Suprapubic skin (tissue), 4 donors: ENCODE measurements at places on chromosomes 3 and 15. TPM values are rescaled to one million over a fixed set of nuclear protein-coding genes. Genes with fewer than 3 reads are reported as not detected.

SKOR1 gene
- total RNA-seq = 2.3 TPM

TRH gene
- not detected for total RNA-seq

REC114 gene
- total RNA-seq = not detected

TM4SF1 gene
- total RNA-seq = 81.9 TPM

LYZL4 gene
- total RNA-seq = not detected

RBPMS2 gene
- 0.68 TPM for total RNA-seq

DNA sequence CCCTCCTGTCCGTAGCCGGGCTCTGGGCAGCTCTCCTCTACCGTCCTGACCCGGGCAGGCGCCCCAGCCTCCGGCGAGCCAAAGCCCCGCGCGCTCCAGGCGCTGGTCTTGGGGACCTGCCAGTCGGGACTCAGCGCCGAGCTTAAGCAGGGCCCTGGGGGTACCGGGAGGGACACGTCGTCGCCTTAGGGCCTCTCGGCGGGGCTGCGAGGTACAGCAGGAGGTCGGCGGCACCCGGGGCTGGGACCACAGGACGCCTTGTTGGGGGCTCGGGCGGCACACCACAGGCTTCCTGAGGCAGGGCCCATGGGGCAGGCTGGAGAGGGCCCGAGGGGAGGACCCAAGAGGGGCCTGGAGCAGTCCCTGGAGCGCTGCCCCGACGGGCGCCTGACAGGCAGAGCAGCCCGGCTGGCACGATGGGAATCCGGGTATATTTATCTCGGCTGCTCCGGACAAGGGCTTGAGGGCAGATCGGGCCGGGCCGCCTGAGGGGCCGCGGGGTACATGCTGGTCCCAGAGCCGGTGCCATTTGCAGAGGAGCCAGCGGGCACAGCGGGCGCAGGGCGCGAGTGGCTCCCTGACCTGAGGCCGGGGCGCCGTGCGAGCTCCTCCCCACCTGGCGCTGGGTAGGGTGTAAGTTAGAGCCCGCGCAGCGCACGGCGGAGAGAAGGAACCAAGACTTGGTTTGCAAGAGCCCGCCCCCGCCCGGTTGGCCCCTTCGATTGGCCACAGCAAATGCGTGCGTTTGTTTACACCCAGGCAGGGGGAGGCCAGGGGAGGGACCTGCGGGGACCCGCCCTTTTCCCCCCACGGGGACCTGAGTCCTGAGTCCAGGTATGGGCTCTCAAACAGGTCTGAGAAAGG, 574 bp downstream of the SLC38A3 start:
- no peak for DNase-seq

GRCh38 chr15:72688697-72689096, 2.7 kb downstream of the BBS4 start:
- no peak for DNase-seq

- DNase-seq = no peak
Observed at GRCh38 chr15:82875411-82876003, 66.1 kb downstream of the WHAMM start.

DNA sequence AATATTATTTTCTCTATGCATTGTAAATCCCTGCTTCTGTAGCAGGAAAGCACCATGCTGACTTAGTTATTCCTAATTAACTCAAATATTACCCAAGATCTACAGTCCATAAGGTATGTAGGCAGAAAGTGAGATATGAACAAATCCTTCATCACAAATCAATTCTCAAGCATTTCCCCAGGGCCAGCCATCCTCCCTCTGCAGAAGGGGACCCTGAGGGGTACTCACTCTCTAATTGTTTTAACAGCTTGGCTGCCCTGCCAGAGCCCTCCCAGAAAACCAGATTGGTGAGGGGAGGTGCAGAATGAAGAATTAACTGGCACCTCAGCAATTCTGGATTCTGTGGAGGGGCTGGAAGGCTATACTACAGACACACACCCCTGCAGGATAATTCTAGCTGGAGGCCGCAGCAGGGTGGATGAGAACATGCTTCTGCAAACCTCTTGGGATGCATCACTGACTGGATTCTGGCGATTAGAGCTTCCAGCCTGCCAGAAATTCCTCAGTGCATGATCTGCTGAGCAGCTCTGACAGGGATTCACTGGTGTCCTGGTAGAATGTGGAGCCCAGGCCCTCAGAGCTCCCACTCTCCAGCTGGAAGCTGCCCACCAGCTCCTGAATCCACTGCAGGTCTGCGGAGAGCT, 88.6 kb upstream of the HERC1 start:
- no peak for DNase-seq

DNA sequence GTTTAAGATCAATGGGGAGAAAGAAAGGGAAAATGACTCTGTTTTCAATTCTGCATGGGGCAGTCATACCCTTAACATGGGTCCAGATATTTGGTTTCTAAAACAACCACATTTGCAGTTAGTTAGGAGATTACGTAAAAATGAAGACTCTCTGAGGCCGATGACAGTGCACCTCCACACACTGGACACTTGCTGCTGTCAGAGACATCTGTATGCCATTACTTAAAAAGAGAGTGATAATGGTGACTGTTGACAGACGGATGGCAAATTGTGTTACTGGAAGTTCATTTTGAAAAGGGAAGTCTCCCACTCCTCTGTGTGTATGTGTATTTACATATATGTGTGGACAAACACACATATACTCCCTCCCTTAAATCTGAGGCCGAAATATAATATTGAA, 304.5 kb upstream of the SEMA6D start:
- no peak for DNase-seq

- no peak for DNase-seq
Observed at GRCh38 chr15:26686547-26687187, 86.2 kb downstream of the GABRB3 start.

GRCh38 chr3:184889312-184889904, 77.4 kb downstream of the VPS8 start:
- DNase-seq = no peak

- no peak for DNase-seq
Observed at GRCh38 chr15:50278496-50278895, 13.0 kb upstream of the HDC start.

DNA sequence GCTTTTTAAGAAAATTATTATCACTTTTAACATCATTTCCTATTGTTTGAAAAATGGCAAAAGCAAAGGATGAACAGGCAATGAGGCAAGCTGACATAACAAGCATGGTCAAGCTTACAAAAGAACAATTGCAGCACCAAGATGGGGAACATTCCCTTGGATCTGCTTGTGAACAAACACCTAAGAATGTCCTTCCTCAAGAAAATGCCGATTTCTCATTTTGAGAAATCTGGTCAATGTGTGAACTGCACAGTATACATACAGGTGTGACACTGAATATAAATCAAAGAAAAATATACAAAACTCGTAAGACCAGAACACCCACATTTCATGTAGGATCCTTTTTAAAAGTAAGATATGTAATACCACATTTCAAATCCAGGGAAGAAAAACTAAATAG, 58.9 kb downstream of the LRRFIP2 start:
- no peak for DNase-seq

- no peak for DNase-seq
Observed at GRCh38 chr15:63185206-63185605, 4.2 kb upstream of the RAB8B start.

DNA sequence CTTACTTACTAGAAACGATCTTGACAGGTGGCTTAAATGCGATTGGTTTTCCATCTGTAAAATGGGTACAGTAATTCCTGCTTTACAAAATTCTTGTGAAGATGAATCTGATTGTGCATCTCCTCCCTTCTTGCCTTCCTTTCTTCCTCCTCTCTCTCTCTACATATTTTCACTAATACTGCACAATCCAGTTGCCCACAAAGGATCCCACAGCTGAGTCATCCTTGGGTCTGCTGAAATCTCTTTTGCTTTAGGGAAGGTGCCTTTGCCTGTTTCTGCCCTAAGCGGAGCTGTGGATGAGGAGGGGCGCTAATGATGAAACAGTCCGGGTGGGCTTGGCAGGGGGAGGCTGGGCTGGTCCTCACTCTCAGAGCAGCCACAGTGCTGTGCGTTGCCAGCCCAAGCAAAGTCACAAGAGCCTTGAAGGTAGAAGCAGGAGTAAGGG, 46.1 kb downstream of the AMOTL2 start:
- no peak for DNase-seq

GRCh38 chr3:6771171-6771570, 89.7 kb upstream of the GRM7 start:
- no peak for DNase-seq

- DNase-seq = no peak
Observed at GRCh38 chr3:44329946-44330345, 8.6 kb upstream of the TCAIM start.

DNA sequence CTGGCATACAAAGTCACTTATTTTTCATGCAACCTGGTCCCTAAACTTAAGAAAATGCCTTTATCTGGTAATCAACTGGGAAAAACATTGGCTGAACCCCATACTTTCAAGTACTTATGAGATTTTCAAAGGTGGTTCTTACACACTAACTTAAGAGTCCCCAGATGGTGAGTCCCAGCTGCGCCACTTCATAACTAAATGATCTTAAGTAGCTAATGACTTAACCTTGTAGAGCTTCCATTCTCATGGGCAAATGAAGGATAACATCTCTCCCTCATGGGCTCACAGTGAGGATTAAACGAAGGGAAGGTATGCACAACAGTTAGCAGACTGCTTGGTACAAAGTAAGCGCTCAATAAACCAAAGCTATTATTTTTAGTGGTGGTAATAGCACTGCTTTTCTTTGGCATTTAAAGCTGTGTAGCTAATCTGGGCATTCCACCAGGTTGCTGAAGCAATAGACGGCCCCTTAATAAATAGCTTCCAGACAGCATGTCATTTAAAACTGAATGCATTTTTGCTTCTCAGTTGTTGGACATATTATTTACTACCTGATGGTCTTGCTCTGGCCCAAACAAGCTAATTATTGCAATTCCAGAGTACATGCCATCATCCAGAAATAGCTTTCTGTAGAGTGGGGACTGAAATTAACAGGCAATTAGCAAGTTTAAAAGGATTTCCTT, 55.4 kb downstream of the LIPC start:
- DNase-seq = no peak

DNA sequence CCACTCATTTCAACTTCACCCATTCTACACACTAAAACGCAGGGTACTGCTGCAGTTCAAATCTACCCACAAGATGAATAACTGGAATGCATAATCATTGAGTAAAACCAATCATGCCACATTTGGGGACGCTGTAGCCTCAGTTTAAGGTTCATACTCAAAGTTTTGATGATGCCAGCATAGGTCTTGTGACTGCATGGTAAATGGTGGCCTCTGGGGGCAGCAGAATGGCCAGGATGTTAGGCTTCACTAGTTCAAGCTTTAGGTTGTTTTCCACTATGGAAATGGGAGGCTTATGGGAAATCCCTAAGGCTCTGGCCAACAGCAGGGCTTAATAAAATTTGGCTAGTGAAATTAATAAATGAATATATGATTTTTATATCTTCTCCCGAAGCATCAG, 104.3 kb upstream of the TSC22D2 start:
- no peak for DNase-seq

- peak; percentile 63 for DNase-seq
Observed at GRCh38 chr3:195761123-195761566, 40.4 kb downstream of the MUC20 start.

DNA sequence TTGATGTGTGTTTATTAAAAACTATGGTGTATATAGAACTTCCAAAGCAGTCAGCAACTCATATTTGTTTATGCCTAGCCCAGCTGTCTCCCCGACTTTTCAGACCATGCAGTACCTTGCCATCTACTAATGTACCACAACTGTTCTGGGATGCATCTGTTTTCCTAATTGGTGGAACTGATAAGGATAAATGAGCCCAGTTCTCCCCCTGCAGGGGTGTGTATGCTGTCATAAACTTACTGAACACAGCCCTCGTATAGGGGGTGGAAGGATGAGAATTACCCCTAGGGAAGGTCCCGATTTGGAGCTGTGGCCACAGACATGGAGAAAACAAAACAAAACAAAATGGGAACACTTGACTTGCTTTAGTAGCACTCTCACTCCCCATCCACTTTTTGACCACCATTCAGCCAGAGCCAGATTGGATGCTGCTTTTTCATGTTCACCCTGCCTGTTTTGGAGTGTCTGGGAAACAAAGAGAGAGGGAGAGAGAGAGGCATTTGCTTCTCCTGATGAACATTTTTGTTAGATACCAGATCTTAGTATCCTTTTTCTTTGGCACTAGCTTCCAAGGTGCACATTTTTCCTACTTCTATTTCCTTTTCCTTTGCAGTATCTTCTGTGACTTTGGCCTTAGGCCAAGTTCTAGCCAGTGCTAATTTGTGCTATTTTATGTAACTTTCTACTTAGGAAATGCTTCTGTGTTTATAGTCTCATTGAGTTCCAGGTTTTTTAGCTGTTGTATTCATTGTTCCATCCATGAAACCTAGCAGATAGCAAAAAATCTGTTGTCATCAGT, 29.1 kb downstream of the CADM2 start:
- DNase-seq = no peak

- no peak for DNase-seq
Observed at GRCh38 chr3:156491192-156491591, 63.7 kb downstream of the SSR3 start.

DNA sequence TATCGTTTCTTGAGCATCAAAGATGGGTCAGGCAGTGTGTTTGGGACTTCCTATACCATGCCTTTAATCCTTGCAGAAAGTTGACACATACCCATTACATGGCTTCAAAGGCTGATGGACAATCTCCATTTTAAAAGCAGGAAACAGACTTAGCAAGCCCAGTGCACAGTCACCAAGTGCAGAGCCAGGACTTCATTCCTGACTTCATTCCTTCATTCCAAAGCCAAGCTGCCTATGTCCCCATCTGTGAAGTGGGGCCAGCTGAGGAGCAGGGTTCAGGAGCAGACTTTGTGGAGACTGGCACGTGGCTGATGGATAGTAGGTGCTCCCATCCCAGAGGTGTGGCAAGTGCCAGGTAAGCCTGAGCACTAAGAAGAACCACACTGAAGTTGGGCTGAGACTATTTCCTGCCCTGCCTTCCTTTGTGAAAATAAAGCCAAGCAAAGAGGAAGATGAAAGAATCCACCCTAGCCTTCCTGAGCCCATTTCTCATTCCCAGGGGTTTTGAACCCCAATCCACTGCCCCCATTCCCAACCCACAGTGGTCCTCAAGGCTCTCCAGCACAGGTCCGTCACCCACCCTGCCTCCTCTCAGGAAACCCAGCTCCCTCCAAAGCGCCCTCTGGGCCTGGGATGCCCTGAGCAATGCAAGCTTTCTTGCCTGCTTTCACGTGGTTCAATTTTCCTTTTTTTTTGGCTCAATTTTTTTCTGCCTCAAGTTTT, 1.8 kb downstream of the CX3CR1 start:
- DNase-seq = no peak

- DNase-seq = no peak
Observed at GRCh38 chr3:183283886-183284285, 30.8 kb downstream of the B3GNT5 start.
